Activated naive CD4-positive, alpha-beta T cell treated with anti-CD3 and anti-CD28 coated beads for 36 hours (primary cell): ENCODE measurements at places on chromosomes 4 and X. TPM values are rescaled to one million over a fixed set of nuclear protein-coding genes. Genes with fewer than 3 reads are reported as not detected.

Gene MED14
- total RNA-seq = 50.8 TPM

DNA sequence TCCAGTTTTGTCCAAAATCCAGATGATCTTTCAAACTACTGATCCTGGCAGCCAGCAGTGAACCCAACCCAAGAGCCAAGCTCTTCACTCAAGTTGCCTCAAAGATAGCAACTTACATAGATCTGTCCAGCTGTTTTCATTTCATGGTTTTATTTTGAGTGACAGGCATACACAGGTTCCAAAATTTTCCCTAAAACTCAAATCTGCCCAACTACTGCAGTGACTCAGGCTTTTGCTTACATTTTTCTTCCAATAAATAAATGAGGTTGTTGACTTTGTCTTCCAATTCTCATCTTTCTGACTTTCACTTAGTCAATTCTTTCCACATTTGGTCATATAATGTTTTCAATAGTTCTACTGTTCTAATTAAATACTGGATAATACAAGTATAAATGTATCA lies 158.8 kb downstream of the TECRL start:
- DNase-seq = no peak

GRCh38 chr4:186942758-186943377 lies 219.2 kb upstream of the FAT1 start:
- DNase-seq = no peak

DNA sequence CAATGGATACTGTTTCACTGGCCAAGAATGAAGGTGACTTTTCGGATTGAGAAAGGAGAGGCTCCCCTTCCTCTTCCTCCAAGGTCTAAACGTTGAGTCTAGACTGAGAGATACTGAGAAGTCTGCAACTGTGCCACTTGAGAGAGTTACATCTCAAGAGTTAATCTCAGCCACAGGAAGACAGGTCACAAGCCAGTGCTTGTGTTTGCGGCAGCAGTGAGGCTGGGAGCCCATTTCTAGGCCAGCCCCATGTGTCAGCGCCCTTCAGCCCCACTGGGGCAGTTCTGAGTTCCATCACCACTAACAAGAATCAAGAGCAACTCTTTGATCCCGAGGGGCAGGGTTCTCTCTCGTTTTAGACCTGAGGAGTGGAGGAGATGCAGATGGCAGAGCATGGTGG lies 7.3 kb upstream of the SEC24D start:
- DNase-seq = no peak

DNA sequence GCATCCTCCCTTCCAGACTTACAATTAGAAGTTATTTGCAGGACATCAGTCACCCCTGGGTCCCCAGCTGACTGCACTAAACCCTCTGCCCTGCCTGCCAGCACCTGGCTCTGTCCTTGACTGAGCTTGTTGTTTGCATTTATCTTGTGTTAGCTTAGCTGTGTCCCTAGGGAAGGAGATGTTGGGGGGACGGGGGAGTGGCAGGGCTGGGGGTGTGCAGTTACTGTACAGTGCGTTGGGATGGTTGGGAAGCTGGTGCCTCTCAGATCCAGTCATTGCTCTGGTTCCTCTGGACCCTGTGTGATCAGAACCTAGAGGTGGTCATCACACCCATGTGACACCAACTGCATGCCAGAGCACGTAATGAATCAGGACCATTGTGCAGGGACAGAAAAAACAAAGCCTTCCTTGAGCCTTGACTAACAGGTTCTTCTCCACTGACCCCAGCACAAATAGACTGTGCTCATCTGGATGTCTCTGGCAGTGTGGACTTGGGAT lies 32.7 kb upstream of the PROM1 start:
- no peak for DNase-seq

- DNase-seq = no peak
Measured at GRCh38 chrX:9874483-9874882, 88.3 kb downstream of the SHROOM2 start.

DNA sequence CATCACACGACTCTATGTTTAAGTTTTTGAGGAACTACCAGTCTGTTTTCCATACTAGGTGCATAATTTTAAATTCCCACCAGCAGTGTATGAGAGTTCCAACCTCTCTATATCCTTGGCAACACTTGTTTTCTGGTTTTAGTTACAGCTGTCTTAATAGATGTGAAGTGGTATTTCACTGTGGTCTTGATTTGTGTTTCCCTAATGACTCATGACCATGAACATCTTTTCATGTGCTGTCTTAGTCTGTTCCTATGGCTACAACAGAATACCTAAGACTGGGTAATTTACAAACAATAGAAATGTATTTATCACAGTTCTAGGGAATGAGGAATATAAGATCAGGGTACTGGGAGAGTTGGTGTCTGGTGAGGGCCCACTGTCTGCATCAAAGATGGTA lies 51.5 kb upstream of the GPR78 start:
- DNase-seq = no peak

GRCh38 chr4:87498446-87498900 lies 30.7 kb downstream of the SPARCL1 start:
- DNase-seq = no peak

DNA sequence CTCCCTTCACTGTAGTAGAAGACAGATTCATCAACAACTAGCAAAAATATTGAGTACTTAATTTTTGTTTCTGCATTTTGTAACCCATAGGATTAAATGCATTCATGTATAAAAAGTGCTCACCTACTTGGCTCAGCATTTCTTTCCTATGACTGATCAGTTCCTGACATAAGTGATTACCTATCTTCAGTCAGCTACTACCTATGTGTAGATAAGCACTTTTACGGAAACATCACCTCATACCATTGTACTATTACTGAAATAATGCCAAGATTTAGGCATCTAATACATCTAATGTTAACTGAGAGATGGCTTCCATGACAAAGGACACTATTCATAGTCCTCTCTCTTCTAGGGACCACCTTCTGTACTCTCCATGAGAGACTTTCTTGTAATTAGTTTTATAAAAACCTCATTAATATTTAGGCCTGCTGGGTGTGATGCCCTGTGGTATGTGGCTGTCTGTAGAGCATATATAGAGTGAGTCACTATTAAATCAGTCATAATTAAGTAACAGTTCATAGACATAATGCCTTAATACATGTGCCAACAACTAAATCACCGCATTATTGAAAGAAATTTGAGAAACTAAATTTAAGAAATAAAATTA lies 147.0 kb downstream of the PDGFC start:
- no peak for DNase-seq

Gene ARL9
- total RNA-seq = 0.27 TPM

GRCh38 chrX:26918631-26919030 lies 544.5 kb downstream of the PPP4R3C start:
- DNase-seq = no peak

- no peak for DNase-seq
Measured at GRCh38 chr4:111475001-111475400, 670.3 kb upstream of the FAM241A start.

GRCh38 chrX:101931136-101931487 lies 715 bp downstream of the ZMAT1 start:
- no peak for DNase-seq

DNA sequence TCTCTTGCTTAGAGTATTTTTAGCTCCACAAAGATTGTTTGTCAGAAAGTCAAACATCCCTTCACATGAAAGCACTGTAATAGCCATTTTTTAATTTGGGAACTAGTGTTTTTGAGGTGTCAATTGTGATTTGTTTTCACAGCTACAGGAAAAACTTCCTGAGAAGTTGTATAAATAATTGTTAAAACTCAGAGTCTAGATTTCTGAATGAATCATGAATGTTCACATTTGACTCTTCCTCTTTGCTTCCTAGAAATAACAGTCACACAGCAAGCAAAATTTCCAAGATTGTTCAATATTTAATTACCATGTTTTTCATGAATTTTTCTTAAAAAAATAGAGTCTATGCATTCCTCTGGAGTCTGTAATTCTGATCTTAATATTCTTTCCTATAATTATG lies 156.9 kb upstream of the SLC7A11 start:
- no peak for DNase-seq

DNA sequence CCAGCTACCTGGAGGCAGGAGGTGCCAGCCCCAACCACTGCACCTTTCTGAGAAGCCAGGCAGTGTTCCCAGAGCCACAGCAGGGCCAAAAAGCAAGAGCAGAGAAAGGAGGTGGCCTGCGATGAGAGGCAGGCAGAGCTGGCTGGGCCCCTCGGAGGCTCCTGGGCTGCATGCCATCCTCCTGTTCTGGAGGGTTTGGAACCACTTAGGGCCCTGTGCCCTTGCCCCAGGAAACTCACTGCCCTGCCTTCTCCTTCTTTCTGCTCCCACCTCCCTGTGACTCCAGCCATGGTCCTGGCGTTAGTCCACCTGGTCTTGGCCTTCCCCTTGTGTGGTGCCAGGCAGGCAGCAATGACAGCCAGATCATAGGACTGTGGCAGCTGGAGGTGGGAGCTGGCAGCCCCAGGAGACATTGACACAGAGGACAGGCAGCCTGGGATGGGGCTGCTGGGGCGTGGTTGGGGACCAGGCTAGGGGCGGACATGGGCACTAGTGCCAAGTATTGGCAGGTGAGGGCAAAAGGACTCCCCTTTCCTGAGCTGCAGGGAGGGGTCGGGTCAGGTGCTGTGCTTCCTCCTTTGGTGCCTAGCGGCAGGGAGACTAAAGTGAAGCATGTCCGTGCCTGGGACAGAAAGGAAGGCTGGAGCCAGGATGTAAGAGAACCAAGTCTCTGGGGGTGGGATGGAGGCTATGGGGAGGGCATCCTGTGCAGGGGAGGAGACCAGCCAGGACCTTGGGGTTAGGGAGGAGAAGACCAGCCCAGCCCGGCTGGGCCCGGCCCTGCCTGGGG lies 1.4 kb downstream of the APLN start:
- no peak for DNase-seq

Gene SPANXA1
- total RNA-seq = not detected
